ENCODE measurements at places on chromosomes 3 and 15.

GRCh38 chr15:43505738-43506137 lies 11.7 kb upstream of the MAP1A start:
- no peak for DNase-seq

GRCh38 chr15:66195621-66196230 lies 57.8 kb downstream of the MEGF11 start:
- DNase-seq = no peak

DNA sequence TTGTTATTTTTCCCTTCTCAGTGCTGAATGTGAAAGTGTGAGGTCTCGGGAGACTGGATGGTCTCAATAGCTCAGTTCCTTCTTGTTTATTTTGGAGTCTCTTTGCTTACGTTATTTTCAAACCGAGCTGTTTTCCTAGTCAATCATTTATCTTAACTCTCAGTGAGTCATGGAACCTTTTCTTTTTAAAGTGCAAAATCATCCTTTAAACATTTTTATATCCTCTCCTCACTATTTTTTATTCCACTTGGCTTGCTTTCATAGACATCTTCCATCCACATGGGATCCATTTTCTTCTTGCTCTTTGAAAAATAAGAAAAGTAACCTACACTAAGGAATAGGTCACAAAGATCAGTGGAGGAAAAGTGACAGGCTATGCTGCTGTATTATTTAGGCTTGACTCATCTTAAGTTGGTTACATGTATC lies 497.8 kb downstream of the NAALADL2 start:
- DNase-seq = no peak

DNA sequence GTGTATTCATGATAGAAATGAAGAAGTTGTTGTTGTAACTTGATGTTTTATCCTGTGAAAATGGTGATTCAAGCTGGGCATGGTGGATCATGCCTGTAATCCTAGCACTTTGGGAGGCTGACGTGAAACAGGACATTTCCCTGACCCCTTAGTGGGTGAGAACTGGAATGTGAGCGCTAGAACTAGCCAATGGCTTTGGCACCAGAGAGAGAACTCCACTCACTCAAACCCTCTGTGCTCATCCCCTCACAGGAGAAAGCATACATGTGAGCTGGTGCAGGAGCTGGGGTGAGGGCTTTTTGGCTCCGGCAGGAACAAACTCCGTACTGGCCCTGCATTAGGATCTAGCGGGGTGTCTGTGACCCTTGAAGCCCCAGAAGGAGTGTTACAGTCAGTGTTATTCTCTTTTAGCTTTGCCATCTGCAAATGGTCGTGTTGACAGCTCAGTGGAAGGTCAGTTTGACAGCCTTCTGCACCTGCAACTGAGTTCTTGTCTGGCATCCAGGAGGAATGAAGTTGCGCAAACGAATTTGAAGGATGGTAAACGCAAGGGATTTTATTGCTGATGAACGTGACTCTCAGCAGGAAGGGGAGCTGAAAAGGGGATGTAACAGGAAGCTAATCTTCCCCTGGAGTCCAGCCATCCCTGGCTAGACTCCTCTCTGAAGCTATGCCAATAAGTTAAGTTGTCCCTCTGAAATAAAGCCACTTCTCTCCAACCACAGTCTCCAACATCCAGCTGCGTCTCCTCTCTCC lies 1016.6 kb upstream of the CADM2 start:
- no peak for DNase-seq

DNA sequence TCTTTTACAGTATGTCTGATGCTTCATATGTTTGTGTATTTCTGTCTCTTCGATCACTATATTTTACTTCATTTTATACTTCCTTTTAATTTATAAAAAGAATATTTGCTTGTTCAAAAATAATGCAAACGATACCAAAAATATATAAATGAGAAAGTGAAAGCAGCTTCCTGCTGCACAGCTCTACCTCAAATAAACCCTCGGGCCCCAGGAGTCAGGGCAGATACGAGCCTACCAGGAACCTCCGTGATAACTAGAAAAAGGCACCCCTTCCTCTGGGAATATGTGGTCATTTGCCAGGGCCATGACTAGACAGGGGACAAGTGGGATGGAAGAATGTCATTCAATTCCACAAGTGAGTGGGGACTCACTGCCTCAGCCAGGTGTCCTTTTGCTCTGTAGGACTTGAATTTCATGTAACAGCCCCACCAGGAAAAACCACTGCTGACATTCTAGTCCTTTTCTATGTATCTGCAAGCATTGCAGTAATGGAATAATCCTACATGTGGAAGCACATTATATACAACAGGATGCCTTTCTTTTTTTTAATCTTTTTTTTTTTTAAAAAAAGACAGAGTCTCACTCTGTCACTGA lies 133.3 kb downstream of the SUCLG2 start:
- no peak for DNase-seq

DNA sequence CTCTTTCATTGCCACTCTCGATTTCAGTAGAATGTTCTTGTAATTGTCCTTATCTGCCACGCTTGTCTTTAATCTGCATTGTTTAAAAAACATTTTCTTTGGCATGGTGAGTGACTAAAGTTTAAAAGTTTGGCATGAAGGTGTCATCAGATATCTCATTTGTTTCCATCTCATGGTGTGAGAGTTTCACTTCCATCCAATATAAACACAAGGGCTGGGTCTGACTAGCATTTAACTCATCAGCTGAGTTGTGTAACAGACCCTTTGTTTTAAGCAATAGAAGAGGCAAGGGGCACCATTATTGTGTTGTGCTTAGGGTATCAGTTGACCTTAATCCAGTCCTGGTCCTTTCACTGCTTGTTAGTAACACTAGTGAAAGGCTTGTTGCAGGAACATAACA lies 49.9 kb upstream of the IL12A start:
- DNase-seq = no peak

DNA sequence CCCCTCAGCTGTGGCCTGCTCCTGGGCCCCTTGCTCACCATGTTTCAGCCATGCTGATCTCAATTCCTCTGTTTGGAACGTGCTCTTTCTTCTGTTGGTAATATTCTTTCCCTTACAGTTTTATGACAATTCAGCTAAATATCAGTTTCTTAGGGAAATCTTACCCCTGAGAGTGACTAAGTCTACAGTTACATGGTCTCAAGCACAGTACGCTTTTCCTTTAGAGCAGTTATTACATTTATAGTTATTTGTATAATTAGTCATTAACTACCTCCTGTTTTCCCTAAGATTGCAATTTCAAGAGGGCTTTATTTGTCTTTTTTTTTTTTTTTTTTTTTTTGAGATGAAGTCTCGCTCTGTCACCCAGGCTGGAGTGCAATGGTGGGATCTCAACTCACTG lies 23.5 kb downstream of the C3orf62 start:
- DNase-seq = no peak

DNA sequence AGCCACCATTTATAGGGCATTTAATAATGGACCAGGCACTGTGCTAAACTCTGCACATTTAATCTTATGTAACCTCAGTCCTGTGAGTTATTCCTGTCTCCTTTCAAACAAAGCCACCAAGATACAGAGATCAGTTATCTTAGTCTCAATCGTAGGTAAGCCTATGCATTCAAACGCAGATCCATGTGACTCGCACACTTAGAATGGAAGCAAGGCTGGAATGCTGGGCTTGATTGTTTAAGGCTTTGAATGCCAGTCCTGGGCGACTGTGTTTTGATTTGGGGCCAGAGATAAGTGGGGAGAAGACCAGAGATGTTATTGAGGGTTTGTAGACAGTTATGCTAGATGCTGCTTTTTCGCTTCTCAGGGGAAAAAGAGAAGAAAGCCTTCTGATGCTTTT lies 22.2 kb downstream of the MED12L start:
- no peak for DNase-seq

- DNase-seq = no peak
Measured at GRCh38 chr3:8154617-8155016, 347.0 kb upstream of the LMCD1 start.

GRCh38 chr3:39237027-39237426 lies 42.8 kb downstream of the CX3CR1 start:
- DNase-seq = no peak

GRCh38 chr3:177124882-177125281 lies 72.4 kb downstream of the TBL1XR1 start:
- no peak for DNase-seq

GRCh38 chr3:189860296-189860695 lies 229.1 kb downstream of the TP63 start:
- DNase-seq = no peak

GRCh38 chr3:195616681-195617080 lies 32.9 kb upstream of the APOD start:
- DNase-seq = no peak

DNA sequence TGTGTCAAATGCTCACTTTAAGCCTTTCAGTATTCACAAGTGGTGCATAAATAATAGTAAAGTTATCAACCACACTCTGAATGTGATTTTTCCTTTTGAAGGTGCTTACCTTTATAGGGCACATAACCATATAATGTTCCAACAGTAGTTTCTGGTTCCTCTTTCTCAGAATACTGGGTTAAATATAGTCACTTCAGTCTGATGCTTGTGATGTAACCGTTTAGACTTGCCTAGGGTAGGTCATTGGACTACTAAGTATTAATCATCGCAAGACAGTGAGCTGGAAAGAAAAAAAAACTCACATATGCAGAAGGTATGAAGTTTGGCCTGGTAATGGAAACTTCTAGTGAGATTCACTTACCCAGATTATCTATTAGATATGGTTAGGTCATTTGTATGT lies 1.9 kb downstream of the KBTBD8 start:
- DNase-seq = no peak

DNA sequence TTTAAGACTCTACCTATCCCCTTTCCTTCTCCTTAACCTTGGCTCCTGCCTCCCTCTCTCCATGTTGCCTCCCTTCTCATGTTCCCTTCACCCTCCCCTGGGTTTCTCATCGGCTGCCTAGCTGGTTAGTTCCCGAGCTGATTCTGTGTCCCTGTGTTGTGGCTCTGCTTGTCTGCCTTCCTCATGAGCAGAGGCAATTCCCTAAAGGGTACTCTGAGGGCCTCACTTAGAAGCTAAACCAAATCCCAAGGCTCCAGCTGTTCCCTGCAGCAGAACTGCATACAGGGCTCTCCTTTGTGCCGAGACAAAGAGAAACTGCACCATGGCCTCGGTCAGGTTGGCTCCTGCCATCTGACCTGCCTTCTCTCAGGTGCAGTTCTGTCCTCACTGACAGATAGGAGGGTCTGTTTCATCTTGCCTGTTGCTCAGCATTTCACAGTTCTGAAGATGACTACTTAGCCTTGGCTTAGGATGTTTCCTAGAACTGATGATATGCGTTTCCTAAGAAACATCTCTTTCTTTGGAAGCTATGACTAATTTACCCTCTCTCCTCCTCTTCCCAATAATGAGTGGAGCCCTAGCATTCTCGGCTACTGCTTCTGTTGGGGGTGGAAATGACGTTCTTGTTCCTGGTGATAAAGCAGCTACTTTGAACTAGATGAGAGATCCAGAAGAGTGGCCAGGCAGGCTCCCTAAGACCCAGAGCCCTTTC lies 27.1 kb downstream of the DUOX1 start:
- no peak for DNase-seq

GRCh38 chr3:148203297-148204010 lies 494.2 kb upstream of the AGTR1 start:
- no peak for DNase-seq

- DNase-seq = no peak
Measured at GRCh38 chr3:89971329-89971728, 863.9 kb downstream of the EPHA3 start.

GRCh38 chr15:78241017-78241416 lies 6.7 kb upstream of the ACSBG1 start:
- peak; percentile 93 for DNase-seq

- DNase-seq = no peak
Measured at GRCh38 chr15:57932348-57932747, 133.2 kb downstream of the ALDH1A2 start.

GRCh38 chr3:48511551-48511950 lies 7.6 kb upstream of the SHISA5 start:
- DNase-seq = no peak

DNA sequence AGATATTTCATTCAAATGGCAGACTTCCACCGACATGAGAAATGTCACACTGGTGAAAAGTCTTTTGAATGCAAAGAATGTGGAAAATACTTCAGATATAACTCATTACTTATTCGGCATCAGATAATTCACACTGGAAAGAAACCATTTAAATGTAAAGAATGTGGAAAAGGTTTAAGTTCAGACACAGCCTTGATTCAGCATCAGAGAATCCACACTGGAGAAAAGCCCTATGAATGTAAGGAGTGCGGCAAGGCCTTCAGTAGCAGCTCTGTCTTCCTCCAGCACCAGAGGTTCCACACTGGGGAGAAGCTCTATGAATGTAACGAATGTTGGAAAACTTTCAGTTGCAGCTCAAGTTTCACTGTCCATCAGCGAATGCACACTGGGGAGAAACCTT lies 8.6 kb upstream of the ZNF621 start:
- DNase-seq = no peak

- DNase-seq = no peak
Measured at GRCh38 chr15:48388016-48388851, 57.0 kb downstream of the DUT start.

GRCh38 chr3:121529308-121529707 lies 16.5 kb downstream of the POLQ start:
- DNase-seq = no peak

DNA sequence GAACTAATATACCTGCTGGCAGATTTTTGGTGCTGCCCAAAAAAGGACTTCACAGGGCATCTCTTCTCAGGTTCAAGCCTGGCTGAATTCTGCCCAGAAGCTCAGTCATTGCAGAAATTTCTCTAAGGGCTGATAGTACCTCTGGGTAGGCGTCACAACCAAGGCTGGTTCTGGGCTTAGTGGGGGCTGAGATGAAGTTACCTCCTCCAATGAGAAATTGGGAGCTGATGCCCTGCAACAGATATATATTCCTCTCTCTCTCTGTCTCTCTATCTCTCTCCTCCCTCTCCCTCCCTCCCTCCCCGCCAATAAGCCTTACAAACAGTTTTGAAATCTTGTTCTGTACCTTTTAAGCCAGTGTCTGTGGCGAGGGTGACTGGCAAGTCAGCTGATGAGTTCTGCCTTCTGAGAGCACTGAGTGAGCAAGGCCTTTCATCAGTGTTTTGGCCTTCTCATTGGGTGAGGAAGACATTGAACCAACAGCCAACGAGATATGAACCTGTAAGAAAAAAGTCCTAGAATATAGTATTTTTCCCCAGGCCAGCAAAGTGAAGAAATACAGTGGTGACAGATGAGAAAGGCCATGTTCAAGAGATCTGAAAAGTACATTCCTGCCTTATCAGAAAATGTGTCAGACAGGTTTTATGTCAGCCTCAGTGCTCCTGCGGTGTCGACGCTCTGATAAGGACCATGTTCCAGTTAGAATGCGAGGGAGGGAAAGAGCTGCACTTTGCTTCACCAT lies 45.5 kb downstream of the TMEM39A start:
- no peak for DNase-seq

DNA sequence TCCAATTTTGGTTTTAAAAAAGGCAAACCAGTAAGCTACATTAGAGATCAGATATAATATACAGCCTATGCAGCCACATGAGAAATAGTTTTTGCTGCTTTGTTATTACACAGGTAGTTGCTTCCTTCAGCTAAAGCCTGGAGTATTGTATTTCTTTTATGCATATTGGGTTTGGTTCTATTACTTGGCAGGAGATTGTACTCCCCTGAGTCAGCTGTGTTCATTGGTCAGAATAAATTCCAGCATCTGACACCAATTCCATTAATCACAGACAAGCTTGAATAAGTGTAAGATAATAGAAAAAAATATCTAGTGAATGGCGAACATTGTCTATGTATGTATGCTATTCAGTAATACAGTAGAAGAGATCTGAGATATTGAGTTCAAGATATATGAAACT lies 26.1 kb upstream of the ZCWPW2 start:
- no peak for DNase-seq

- DNase-seq = no peak
Measured at GRCh38 chr3:17121336-17121735, 236.6 kb downstream of the PLCL2 start.

Measured in sigmoid colon (tissue), 7 donors.